ENCODE measurements at places on chromosomes 16 and 17. TPM values are rescaled to one million over a fixed set of nuclear protein-coding genes. Genes with fewer than 3 reads are reported as not detected.

The ATXN7L3 gene
- 86.7 TPM for total RNA-seq

The CES5A gene
- not detected for total RNA-seq

DNA sequence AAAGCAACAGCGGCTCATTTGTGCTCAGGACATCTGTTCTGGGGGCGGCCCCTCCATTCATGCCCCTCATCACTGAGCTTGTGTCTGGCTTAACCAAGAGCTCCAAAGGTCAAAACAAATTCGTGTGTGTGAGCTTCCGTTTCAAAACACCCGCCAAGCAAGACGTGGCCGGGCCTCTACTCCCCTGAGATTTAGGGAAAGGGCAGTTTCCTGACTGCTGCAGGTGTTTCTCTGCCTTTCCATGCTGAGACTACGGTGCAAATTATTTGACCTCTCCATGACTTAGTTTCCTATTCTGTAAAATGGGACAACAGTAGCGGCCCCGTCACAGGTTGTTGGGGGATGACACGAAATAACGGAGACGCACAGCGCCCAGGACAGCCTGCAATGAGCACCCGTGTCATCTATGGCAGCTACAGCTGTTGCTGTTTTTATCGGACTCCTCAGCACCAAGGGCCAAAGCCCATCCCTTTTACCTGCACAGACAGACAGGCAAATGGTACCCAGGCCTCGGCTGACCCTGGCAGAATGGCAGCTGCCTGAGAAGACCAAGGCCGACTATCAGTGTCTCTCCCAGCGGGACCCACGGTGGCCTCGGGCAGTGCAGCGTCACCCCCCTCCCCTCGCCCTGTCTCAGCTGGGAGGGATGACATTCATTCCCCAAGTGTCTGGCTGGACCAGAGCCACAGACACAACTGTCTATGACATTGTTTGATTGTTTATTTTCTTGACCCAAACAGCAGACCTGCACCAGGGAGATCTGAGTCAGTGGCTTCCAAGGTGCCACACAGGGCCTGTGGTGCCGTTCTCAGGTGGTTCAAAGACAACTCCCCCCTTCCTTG, 50.7 kb upstream of the DOC2B start:
- H3K4me3 ChIP-seq, result no peak overlapping the region
- no peak overlapping the region for H3K27ac ChIP-seq
- H3K27me3 ChIP-seq, result no peaks in the 10 kb centered on the region
- H3K36me3 ChIP-seq, result no peaks in the 10 kb centered on the region

DNA sequence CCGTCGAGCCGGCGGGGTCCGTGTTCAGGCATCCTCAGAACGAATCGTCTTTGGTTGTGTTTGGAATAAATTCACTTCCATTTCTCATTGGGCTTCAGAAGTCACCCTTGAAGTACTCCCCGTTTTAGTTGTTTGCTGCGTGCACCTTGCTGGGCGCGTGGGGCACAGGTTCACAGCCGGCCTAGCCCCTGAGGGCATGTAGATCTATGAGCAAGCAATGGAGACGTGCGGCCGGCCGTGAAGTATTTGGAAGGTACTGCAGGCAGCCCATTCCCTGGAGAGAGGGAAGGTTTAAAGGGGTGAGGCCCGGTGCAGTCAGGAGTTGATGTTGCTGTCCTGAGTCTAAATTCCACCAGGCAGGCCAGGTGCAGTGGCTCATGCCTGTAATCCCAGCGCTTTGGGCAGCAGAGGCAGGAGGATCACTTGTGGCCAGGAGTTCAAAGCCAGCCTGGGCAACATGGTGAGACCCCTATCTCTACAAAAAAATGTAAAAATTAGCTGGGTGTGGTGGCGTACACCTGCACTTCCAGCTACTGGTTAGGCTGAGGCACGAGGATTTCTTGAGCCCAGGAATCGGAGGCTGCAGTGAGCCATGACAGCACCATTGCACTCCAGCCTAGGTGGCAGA, 714 bp downstream of the ACSF3 start:
- H3K27me3 ChIP-seq, result peaks cover 20% of the 10 kb centered on the region
- H3K27ac ChIP-seq, result peak overlapping the region; percentile 79
- H3K4me3 ChIP-seq, result peak overlapping the region; percentile 83
- DNase-seq, result no peak
- no peaks in the 10 kb centered on the region for H3K36me3 ChIP-seq

All from HCT116 (cell line).